Pulmonary artery endothelial cell (primary cell): ENCODE measurements at places on chromosomes 7 and 10.

DNA sequence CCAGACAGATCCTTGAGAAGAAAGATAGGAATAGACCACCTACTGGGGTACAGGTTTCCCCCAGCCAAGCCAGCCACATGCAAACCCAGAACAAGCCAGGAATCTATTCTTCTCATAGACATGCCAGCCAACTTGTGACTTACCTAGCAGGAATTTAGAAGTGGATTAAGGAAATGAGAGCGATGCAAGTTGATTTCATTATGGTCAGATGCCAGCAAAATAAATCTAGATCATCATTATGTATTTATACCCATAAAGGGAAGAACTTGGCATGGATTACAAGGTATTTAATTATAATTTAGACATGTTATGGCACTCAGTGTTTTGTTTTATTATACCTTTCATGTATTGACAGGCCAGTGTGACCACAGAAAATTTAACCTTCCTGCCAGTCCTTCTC, 32.8 kb downstream of the SLC35G1 start:
- DNase-seq: no peak

- DNase-seq: no peak
These were observed 26.7 kb downstream of the ERCC6 start for GRCh38 chr10:49512121-49512809.

GRCh38 chr10:5576780-5577624, 52.2 kb downstream of the CALML3 start:
- DNase-seq: no peak

GRCh38 chr10:60237977-60238758, 151.5 kb downstream of the ANK3 start:
- DNase-seq: no peak

GRCh38 chr10:6669269-6669859, 89.3 kb upstream of the PRKCQ start:
- DNase-seq: peak; percentile 26
